ENCODE measurements at places on chromosomes 7 and 10.

DNA sequence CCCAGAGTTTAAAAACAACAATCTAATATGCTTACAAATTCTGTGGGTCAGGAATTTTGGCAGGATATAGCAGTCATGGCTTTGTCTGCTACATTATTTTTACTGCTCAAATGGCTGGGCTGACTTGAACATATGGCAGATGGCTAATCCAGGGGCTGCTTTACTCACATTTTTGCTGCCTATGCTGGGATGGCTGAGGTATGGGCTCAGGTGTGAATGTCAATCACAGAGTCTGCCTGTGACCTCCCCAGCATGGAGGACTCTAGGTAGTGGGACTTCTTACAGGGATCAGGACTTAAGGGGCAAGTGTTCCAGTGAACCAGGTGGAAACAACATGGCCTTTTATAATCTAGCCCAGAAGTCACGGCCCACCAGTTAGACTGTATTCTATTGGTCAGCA is 4.4 kb upstream of the FKBP9 start:
- no peaks in the 10 kb centered on the region for H3K36me3 ChIP-seq
- DNase-seq = no peak
- H3K27me3 ChIP-seq = no peaks in the 10 kb centered on the region

DNA sequence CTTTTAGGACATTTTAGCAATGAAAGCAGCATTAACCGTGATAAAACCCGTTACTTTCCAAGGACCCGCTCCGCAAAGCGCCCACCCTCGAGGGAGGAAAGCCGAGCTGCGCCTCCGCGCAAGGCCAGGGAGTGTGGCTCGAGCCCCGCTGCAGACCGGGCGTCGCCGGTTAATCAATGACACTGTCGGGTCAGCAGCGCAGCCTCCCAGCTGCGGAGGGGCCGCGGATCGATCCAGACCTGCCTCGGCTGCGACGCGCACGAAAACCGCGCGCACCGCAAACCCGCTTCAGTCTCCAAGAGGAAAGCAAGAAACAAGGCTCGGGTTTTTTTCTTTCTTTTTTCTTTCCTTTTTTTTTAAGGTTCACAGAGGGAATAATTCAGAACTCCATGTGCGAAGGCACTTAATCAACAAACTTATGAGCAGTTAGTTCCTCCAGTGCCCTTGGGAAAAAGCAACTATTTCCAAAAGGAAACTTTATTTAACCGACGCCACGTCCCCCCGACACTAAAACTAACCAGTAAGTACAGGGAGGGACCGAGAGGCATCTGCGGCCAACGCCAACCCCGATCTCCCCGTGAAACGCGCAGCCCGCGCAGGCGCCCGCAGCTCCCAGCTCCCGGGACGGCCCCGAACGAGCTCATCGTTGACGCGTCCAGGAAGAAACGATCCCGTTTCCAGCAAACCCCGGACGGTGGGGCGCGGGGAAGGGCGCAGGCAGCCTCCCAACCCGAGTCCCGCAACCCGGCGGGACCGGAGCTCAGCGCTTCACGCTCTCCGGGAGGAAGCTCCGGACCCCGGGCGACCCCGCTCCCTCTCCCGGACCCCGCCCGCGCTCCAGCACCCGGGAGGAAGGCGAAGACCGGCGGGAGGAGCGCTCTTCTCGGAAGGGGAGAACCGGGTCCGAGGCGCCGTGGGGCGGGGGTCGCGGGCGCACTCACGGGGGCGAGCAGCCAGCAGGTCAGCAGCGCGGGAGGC is 598 bp downstream of the VIPR2 start:
- DNase-seq = peak; percentile 33
- H3K36me3 ChIP-seq = no peaks in the 10 kb centered on the region
- no peak overlapping the region for H3K27ac ChIP-seq
- H3K4me1 ChIP-seq = peaks cover 4% of the 10 kb centered on the region

DNA sequence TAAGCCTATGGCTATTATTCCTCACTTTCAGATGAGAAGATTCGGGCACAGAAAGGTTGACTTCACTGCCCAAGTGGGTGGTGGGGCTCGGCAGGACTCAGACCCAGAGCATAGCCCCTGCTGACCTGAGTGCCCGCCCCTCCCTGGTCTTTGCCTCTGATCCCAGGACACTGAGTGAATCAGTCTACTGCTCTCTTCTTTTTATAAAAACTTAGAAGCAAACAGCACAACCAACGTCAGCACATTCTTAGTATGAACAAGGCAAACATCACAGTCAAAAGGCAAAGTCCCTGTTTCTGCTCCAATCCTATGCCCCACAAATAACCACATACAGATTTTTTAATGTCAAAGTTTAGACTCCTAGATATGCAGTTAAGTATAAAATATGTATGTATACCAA is 237.8 kb downstream of the ZMYND11 start:
- H3K36me3 ChIP-seq = no peaks in the 10 kb centered on the region
- no peaks in the 10 kb centered on the region for H3K27me3 ChIP-seq
- H3K4me3 ChIP-seq = no peak overlapping the region
- no peak overlapping the region for H3K27ac ChIP-seq
- H3K4me1 ChIP-seq = no peaks in the 10 kb centered on the region
- DNase-seq = no peak

DNA sequence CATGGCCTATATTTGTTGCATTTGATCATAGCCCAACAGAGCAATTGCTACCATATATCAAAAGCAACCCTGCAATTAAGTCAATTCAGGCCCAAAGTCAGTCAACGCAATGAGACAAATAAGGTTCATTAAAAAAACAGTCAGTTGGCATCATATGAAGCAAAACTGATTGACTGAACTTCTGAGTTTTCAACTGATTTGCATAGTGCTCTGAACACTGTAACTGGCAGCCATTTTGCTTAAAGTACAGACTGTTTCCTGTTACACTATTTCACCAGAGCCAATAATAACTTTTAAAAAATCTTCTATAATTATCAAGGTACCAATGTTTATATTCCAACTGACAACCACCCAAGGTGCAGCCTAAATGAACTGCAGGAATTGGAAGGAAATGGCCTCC is 68.4 kb upstream of the RAPGEF5 start:
- H3K27me3 ChIP-seq = no peaks in the 10 kb centered on the region
- H3K36me3 ChIP-seq = no peaks in the 10 kb centered on the region
- no peak overlapping the region for H3K4me3 ChIP-seq

DNA sequence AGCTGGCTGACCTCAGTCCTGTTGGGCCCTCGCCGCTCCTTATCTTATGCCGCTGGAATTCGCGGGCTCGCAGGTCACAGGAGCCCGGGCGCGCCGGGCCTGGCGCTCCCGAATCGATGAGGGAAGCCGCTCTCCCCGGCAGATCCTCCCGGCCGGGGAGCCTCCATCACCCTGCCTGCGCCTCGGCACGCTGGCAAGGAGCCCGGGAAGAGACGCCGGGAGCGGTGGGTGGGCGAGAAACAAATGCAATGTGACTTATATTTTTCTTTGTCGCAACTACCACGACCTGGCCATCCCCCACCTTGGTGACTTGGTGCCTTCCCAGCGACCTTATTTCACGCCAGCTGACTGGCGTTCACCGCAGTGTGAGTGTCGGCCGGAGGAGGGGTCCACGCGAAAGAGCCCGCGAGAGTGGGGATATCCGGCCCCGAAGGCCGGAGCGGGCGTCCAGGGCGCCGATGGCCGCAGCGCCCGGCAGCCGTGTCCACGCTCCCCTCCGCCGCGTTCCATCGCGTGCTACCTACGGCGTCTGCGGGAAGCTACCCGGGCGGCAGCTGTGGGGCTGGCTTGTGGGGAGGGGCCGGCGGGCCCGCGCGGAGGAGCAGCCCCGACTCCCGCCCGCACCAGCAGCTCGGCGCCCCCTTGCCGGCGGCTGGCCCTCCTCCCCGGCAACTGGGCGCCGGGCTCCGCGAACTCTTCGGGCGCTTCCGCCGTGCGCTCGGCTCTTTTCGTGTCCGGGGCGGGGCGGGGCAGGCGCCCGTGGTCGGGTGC is 494 bp upstream of the BMPR1A start:
- H3K36me3 ChIP-seq = no peaks in the 10 kb centered on the region
- no peaks in the 10 kb centered on the region for H3K27me3 ChIP-seq
- H3K4me1 ChIP-seq = peaks cover 7% of the 10 kb centered on the region
- peak; percentile 97 for DNase-seq
- peak overlapping the region; percentile 87 for H3K4me3 ChIP-seq
- H3K27ac ChIP-seq = peak overlapping the region; percentile 99

DNA sequence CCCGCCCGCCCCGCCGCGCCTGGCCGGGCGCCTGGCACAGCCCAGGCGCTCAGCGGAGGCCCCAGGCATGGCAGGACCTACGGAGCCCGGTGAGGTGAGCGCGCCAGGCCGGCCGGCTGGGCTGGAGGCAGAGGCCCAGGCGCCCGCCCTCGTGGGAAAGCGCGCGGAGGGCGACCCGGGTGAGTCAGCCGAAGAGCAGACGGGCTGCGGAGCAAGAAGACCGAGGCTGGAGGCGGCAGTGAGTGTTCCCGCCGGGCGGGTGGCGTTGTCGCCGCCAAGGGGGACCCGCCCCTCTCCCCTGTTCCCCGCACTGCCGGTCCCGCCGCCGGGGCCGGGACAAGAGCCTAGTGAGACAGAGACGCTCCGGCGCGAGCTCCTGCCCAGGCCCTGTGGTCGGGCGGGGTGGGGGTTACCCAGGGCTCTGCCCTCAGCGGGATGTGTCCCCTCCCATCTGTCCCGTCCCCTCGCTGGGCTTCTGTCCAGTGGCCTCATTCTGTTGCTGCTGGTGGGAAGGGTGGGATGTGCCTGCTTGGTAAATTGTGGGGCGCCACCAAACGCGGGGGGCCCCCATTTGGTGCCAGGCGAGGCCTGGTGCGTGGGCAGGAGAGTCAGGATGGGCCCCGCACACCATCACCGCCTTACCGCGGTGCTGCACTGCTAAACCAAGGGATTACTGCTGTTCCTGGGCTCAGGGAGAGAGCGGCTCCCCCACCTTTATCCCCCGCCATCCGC is 17.0 kb upstream of the NODAL start:
- peak overlapping the region; percentile 77 for H3K27ac ChIP-seq
- peak; percentile 83 for DNase-seq
- H3K4me1 ChIP-seq = peaks cover 16% of the 10 kb centered on the region
- H3K27me3 ChIP-seq = no peaks in the 10 kb centered on the region
- H3K4me3 ChIP-seq = peak overlapping the region; percentile 16
- H3K36me3 ChIP-seq = no peaks in the 10 kb centered on the region

DNA sequence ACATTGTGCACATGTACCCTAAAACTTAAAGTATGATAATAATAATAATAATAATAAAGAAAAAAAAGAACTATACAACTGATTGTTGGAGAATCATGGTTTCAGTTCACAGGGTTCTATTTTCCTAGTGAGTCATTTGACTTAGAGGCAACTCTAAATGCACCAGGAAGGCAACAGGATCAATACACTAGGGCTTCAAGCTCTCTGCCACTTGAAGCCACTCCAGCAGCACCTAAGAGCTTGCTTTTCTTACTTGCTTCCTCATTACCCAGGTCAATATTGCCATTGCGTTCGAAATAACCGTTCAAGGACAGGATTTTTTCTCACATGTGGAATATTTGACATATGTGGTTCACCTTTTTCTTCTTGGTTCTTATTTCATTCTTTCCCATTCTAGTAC is 189.7 kb downstream of the GRM3 start:
- H3K27me3 ChIP-seq = no peaks in the 10 kb centered on the region
- no peaks in the 10 kb centered on the region for H3K4me1 ChIP-seq
- no peak overlapping the region for H3K4me3 ChIP-seq
- H3K27ac ChIP-seq = no peak overlapping the region
- DNase-seq = no peak
- H3K36me3 ChIP-seq = no peaks in the 10 kb centered on the region

DNA sequence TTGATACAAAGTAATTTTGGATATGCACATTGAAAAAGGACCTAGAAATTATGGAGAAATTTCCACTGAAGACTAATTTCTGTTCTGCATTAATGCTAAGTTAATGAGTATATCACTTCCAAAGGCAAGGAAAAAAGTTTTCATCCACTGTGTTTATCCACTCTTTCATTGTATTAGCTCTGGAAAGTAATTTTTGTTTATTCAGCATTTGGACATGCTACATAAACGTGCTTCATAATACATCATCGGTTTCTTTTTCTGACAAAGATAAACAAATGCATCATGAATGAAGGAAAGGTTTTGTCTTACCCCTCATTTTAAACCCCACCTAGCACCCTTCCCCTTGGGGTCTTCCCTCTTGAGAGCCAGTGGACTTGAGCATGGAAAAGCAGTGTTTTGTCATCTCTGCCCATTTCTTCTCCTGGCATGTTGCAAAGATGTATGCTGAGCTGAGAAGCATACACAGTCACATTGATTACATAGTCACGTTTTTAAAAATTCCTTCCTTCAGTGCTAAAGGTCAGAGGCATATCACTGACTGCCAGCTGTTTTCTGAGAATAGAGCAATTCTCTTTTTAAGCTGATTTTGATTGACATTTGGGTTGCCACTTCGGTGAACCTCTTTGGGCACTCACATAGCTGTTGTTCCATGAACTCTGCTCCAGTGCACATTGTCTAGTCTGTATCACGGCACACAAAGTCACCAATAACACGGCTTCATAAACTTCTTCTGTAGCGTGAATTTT is 65.9 kb upstream of the C7orf33 start:
- no peaks in the 10 kb centered on the region for H3K27me3 ChIP-seq
- no peak overlapping the region for H3K27ac ChIP-seq
- no peaks in the 10 kb centered on the region for H3K36me3 ChIP-seq

GRCh38 chr7:1330801-1331425 is 98.2 kb downstream of the UNCX start:
- no peaks in the 10 kb centered on the region for H3K27me3 ChIP-seq
- H3K27ac ChIP-seq = no peak overlapping the region
- H3K36me3 ChIP-seq = no peaks in the 10 kb centered on the region
- no peak overlapping the region for H3K4me3 ChIP-seq
- H3K4me1 ChIP-seq = no peaks in the 10 kb centered on the region

DNA sequence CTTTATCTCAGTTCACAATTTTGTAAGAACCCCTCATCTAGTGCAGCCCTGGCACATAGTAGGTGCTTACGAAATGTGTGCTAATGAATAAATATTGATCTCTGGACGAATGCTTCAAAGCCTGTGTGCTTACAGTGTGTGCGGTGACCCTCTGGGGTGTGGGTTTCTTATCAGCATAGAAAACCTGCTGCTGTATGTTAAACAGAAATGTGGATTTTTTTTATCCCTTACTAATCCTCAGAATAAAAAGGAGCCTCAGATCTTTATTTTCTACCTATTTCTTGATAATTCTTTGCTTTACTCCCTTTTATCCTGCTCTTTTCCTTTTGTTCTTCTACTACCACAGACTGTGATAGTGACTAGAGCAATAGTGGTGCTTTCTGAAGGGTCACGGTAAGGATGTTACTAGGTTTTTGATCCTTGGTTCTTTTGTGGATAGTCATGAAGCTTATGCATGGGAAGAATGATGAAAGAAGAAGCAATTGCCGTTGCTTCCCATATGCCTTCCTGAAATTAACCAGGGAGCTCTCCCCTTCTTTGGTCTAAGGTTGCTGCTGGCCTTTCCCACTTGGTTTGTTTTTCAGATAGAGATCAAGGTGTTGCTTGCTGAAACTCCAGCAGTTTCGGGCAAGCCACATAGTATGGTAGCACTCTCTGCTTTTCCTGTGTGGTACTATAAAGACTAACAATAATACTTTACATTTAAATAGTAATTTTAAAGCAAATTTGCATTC is 44.7 kb downstream of the SPAG6 start:
- H3K4me1 ChIP-seq = no peaks in the 10 kb centered on the region
- no peaks in the 10 kb centered on the region for H3K36me3 ChIP-seq
- H3K27ac ChIP-seq = no peak overlapping the region

DNA sequence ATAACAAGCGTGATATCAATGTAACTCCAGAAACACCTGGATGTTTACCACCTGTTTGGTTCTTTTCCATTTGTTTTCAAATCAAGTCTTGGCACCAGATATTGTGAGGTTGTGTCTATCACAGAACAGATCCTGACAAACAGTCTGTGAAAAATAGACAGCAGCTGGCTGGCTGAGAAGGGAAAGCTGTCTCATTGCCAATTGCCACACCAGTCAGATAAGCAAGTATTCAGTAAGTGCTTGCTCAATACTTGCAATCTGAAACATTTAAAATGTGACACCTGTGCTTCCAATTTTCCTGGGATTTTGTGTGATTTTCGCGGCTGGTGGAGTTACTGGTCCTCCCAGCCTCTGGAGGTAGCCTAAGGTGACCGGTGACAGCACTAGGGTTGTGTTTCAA is 147.9 kb upstream of the MYO3A start:
- no peak for DNase-seq
- H3K4me1 ChIP-seq = no peaks in the 10 kb centered on the region
- H3K27ac ChIP-seq = no peak overlapping the region
- H3K36me3 ChIP-seq = no peaks in the 10 kb centered on the region
